Myocyte (in vitro differentiated cells): ENCODE measurements at places on chromosomes 2 and 18. TPM values are rescaled to one million over a fixed set of nuclear protein-coding genes. Genes with fewer than 3 reads are reported as not detected.

Gene OTOS
- not detected in 2 replicates for total RNA-seq

Gene SP100
- 55.3 and 92.6 TPM in 2 replicates for total RNA-seq

Gene PPP1R1C
- 0.51 TPM in 1 of 2 replicates, not detected in the other for total RNA-seq

Gene ATL2
- 110 and 114 TPM in 2 replicates for total RNA-seq

Gene RETREG2
- 68.9 and 76.6 TPM in 2 replicates for total RNA-seq
